Activated gamma-delta T cell treated with anti-CD3 and anti-CD28 coated beads, Interleukin-2, amount 50 U/mL, for 16 hours (primary cell): ENCODE measurements at places on chromosomes 7 and 10.

- DNase-seq, result no peak
Measured at GRCh38 chr10:117792214-117792613, 249.7 kb downstream of the EMX2 start.

DNA sequence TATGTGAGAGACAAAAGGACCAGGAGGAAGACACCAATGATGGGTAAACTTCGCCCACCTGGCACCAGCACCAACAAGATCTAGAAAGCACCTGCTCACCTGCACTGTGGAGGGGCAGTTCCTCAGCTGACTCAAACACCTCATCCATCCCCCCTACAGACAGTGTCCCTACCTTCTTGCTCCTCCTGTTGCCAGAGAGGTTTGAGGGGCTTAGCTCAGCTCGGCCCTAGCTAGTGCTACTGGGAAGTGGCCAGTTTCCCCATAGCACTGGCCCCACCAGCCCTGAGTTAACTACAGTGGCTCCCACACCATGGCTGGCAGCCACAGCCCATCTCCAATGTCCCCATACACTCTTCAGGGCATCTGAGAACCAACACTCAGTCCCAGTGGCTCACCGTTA is 70.8 kb downstream of the GRID1 start:
- DNase-seq, result no peak

DNA sequence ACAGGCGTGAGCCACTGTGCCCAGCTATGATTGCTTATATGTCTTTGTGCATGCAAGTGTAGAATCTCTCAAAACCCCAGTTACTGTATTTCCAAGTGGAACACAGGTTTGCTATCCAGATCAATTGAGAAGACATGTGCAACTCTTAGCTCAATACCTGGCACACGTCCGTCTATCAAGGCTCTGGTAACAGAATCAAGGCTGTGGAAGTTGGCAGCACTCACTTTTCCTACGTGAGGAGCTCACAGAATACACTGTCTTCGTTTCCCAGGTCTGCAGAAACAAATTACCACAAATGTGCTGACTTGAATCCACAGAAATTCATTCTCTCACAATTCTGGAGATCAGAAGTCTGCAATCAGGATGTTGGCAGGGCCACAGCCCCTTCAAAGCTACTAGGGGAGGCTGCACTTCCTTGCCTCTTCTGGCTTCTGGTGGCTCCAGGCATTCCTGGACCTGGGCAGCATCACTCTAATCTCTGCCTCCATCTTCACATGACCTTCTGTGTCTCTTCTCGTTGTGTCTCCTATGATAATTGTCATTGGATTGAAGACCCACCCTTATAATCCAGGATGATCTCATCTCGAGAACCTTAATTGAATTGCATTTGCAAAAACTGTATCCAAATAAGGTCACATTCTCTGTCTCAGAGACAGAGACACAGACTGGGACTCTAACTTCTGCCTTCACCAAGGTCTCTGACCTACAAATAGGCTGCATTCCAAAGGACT is 84.8 kb upstream of the C7orf33 start:
- no peak for DNase-seq

DNA sequence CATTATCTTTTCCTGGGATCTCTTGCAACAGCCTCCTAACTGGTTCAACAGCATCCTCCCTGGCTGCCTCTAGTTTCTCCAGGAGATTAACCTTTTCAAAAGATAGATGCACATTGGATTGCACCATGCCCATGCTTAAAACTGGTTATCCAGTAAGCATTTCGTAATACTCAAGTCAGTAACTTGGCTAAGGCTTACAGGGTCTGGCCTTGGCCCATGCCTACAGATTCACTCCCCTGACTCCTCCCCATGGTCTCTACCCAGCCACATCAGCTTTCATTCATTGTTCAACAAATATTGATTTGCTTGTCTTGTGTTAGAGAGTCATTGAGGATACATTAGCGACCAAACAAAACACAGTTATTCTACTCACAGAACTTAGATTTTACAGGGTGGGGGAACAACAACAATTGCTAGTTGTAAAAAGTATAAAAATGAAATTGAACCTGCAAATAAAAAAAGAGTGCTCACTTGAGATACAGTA is 1.8 kb upstream of the KIF20B start:
- DNase-seq, result no peak

GRCh38 chr7:22653951-22654350 is 73.0 kb upstream of the IL6 start:
- no peak for DNase-seq

DNA sequence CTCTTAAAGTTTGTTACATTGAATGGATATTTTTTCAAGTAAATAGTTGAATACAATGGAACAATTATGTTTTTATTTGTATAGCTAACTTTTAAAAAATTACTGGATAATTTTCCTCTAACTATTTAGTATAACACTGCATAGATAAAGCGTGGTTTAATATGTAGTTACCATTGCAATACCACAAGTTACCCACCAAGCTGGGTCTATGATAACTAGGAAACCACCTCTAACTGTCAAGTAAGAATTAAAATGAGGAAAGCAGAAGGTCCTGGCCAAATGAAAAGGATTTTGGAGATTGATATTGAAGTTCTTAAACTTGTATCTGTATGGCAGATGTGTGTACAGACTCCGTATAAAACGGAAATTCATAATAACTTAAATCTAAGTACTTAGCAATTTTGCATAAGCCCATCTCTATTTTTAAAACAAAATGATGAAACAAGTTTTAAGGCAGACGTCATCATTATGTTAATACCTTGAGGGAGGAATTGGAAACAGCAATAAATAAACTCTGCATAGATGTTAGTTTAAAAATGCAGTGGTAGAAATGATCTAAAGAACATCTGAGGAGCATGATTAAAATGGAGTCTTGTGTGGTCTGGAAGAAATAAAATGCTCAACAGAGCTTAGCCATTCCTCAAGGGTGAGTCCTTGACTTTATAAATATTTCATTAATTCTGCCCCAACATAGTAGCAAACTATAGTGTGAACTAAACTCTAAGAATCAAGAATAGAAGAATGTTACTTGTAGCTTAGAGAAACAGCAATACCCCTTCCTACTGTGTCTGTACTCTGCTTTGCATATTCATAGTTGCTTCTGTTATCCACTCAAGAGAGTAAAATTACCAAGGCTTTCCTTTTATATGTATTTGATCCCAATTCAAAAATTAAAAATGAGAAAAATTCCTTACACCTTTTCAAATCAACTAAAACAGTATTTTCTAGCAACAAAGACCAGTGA is 206.4 kb upstream of the FERD3L start:
- DNase-seq, result no peak

GRCh38 chr10:24651923-24652322 is 71.8 kb downstream of the ARHGAP21 start:
- no peak for DNase-seq

DNA sequence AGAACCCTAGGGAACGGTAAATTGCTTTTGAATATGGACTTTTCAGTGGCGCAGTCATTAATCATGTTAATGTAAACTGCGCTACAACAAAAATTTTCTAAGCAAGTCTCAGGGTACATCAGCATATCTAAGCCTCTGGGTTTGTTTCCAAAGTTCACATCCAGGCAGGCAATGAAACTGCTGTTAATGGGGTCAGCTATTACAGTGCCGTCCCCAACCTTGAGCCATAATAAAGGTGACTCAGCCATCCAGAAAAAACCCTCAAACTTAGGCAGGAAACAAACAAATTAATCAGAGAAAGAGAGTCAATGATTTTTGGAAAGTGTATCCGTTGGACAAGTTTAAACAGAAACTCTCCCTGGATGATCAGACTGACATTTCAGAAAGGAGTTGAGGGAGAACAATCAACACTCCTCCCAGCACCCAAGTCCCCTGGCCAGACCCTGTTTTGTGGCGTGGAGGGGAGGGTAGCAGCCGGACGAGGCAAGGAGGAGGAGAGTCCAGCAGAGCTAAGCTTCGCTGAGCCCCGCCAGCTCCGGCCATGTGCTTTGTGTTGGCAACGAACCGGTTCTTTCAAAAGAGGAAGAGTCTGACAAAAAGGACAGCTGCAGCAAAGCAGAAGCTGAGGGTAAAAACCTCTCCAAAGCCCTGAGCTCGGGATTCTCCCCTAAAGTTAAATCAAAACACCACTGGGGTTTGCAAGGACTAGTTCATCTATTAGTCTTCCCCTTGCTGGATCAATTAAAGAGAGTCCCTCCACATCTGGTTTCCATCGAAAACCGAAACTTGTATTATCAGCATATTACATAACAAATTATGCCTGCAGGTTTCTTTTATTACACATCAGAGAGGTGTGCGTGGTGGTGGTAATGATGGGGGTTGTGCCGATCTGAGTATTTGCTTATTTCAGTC is 3.6 kb downstream of the FAM53B start:
- no peak for DNase-seq

DNA sequence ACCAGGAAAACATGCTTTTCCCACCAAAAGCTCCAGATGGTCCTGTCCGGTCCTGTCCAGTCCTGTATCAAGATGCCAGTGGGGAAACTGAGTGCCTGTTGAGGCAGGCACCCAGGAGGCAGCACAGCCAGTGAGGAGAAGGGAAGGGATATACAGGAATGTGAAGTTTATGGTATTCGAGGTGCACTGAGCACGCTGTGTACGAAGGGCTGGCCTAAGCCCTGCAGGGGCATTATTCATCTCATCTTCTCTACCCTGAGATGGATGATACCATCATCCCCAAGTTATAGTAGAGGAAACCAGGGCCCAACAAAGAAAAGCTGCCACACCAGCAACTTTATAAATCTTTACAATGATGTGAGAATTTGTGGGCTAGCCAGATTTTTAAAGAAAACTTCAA is 23.4 kb upstream of the FXYD4 start:
- DNase-seq, result no peak

GRCh38 chr10:45470098-45471012 is 96.3 kb downstream of the ALOX5 start:
- DNase-seq, result no peak

GRCh38 chr10:24822590-24822989 is 98.9 kb upstream of the ARHGAP21 start:
- no peak for DNase-seq

DNA sequence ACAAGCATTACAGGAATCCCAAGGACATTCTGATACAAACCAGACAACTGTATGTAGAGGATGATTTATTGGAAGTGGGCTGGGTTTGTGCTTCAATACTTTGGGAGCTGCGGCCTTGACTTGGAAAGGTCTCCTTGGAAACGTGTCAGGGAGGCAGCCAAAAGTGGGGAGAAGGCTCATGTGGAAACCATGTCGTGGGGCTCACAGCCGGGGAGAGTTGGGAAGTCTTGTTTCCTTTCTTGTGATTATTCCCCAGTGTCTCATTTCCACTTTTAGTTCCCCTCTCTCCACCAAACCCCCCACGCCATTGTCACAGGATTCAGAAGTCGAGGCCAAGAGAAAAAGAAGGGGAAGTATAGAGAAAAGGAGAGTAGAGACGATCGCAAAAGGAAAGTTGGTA is 53.9 kb upstream of the SFMBT2 start:
- DNase-seq, result no peak

GRCh38 chr7:27152816-27153442 is 546 bp upstream of the HOXA3 start:
- no peak for DNase-seq

DNA sequence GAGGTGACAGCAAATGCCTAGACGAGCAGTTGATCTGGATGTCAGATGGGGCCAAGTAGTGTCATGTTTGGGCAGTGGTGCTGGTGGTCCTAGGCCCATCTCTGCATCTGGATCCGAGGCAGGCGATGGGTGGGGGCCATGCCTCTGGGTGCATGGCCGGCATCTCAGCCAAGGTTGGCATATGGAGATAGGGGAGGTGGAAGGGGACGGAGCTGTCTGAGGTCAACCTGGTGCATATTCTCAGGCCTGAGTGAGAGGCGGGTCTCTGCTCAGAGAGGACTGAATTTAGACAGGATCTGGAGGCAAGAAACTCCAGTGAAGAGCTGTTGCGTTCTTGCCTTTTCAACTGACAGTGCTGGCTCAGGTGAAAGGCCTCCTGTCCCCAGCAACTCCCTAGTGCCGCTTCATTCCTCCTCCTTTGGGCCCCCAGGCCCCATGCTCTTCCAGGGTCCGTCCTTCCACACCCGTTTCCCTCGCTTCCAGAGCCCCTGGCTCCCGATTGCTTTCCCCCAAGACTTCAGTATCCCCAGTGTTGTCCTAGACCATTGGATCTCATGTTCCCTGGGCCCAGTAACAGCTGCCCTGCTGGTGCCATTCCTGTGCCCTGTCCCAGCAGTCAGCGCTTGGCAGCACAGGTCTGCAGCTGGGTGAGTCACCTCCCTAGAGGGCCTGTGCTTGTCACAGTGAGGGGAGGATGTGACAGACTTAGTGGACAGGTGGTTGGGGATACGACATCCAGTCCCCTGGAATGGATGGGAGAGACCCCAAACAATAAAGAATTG is 32.6 kb downstream of the GBX1 start:
- DNase-seq, result no peak

GRCh38 chr7:157593541-157593940 is 256.7 kb downstream of the DNAJB6 start:
- DNase-seq, result no peak

DNA sequence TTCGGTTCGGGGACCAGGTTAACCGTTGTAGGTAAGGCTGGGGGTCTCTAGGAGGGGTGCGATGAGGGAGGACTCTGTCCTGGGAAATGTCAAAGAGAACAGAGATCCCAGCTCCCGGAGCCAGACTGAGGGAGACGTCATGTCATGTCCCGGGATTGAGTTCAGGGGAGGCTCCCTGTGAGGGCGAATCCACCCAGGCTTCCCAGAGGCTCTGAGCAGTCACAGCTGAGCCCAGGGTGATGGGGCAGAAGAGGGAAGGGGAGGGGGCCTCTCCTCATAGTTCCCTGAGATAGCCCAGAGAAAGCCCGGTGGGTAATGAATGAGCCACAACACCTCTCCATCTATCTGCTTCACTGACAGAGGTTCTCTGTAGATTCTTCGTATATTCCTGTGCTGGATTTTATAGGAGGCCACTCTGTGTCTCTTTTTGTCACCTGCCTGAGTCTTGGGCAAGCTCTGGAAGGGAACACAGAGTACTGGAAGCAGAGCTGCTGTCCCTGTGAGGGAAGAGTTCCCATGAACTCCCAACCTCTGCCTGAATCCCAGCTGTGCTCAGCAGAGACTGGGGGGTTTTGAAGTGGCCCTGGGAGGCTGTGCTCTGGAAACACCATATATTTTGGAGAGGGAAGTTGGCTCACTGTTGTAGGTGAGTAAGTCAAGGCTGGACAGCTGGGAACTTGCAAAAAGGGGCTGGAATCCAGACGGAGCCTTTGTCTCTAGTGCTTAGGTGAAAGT is 16.4 kb downstream of the PRSS2 start:
- no peak for DNase-seq

GRCh38 chr7:64465551-64465950 is 97.3 kb downstream of the ZNF680 start:
- no peak for DNase-seq

DNA sequence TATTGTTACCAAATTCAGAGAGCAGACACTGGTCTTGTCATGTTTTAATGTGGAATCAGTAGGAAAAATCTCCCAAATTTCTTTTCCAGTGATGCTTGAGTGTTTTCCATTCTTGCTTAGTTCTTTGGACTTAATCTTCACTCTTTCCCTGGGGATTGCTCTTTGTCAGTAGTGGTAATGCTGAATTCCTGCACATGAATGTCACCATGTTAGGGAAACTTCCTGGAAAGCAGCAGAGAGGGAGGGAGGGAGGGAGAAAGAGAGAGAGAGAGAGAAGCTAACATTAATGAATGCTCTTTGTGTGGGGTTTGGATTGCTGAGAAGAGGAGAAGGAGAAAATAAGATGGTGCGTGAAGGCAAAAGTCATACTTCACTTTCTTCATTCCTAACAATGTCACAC is 295.3 kb upstream of the COBL start:
- DNase-seq, result no peak

GRCh38 chr7:76231583-76231982 is 29.9 kb downstream of the SRRM3 start:
- no peak for DNase-seq

GRCh38 chr7:37180828-37181549 is 267.7 kb downstream of the ELMO1 start:
- no peak for DNase-seq

- no peak for DNase-seq
Measured at GRCh38 chr10:84269162-84269561, 24.3 kb downstream of the RGR start.
